ENCODE measurements at places on chromosomes 3 and 15.

GRCh38 chr3:122857019-122857418, 62.1 kb downstream of the SLC49A4 start:
- no peak for DNase-seq

GRCh38 chr3:114285648-114286230, 8.1 kb upstream of the TIGIT start:
- no peak for DNase-seq

GRCh38 chr3:134392336-134392983, 18.2 kb upstream of the AMOTL2 start:
- no peak for DNase-seq

DNA sequence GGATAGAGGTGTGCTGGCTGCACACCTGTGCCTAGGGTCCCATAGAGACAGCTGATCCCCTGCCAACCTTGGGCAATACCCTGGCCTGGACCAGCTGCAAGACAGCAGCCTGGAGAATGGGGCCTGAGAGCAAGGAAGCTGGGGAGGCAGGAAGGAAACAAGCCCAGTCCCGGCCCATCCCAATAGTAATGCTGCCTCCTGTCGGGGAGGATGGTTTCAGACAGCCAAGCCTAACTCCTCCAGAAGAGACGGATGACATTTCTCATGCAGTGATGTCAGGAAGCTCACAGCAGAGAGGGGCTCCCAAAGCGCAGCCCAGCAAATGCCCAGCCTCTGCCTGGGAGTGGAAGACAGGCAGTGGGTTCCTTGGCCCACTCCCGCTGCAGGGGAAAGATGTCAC, 408.8 kb downstream of the OCA2 start:
- no peak for DNase-seq

DNA sequence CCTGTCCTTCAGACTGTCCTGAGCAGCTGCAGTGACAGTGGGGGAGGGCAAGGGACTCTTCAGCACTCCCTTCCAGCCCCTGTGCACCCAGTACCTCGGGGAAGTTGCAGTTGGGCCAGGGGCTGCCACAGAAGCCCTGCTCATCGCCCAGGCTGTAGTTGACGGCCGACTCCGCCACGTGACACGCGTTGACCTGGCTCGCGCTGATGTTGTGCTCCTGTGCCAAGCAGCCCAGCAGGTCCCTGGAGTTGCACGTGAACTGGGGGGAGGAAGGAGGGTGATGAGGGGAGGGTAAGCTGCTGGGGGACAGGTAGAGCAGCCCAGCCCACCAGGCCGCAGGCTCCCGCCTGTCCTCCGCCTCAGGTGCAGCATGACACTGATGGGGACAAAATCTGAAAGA, 101.2 kb downstream of the SEC22A start:
- DNase-seq = no peak

DNA sequence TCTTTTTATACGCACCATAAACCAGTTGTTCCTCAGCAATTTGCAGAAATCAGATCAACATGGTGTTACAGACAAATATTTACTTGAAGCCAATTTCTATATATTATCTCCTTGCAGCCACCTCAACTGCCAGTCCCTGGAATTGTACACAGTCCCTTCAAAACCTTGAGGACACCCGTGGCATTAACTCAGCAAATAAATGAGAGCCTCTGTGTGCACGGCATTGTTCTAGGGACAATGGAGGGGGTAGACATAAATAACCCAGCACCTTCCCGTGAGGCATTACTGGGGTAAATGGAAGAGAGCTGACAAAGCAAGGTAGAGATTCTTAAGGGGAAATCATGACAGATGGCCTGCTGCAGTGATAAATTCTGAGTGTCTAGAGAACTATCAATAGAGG, 12.5 kb downstream of the TM2D3 start:
- no peak for DNase-seq

- no peak for DNase-seq
These were observed 191.2 kb upstream of the PDZRN3 start for GRCh38 chr3:73815966-73816365.

DNA sequence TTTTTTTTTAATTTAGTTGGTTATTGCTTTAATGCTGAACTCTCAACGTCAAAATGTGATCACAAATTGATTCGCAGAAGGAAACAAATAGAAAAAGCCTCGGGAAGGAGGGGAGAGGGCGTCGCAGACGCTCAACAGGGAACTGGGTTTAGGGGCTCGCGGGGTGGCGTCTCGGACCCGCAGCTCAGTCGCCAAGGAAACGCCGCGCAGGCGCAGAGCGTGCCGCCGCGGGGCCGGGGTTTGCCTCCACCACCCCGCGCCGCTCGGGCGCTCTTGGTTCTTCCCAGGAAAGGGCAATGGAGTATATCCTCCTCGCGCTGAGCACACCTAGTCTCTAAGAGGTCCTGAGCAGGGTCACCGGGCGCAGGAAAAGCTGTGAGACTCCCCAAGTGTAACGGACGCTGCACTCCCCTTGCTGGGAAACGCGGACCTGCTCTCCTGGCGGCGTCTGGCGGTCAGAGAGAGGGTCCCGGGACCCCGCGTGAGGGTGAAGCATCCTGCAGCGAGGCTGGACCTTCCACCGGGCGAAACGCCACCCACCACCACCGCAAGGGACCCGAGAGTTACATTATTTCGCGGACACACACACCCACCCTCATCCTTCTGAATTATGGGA, 753 bp downstream of the PLCH1 start:
- peak; percentile 43 for DNase-seq

GRCh38 chr3:36210840-36211651, 169.3 kb upstream of the STAC start:
- DNase-seq = no peak

GRCh38 chr3:152183473-152183872, 85.3 kb upstream of the MBNL1 start:
- peak; percentile 46 for DNase-seq

GRCh38 chr3:190424108-190424477, 25.6 kb downstream of the TMEM207 start:
- no peak for DNase-seq

- no peak for DNase-seq
These were observed 89.2 kb downstream of the LEKR1 start for GRCh38 chr3:156915372-156915771.

- peak; percentile 9 for DNase-seq
These were observed 9.5 kb downstream of the CA12 start for GRCh38 chr15:63372018-63372705.

GRCh38 chr3:41863024-41863423, 98.9 kb downstream of the ULK4 start:
- DNase-seq = no peak

DNA sequence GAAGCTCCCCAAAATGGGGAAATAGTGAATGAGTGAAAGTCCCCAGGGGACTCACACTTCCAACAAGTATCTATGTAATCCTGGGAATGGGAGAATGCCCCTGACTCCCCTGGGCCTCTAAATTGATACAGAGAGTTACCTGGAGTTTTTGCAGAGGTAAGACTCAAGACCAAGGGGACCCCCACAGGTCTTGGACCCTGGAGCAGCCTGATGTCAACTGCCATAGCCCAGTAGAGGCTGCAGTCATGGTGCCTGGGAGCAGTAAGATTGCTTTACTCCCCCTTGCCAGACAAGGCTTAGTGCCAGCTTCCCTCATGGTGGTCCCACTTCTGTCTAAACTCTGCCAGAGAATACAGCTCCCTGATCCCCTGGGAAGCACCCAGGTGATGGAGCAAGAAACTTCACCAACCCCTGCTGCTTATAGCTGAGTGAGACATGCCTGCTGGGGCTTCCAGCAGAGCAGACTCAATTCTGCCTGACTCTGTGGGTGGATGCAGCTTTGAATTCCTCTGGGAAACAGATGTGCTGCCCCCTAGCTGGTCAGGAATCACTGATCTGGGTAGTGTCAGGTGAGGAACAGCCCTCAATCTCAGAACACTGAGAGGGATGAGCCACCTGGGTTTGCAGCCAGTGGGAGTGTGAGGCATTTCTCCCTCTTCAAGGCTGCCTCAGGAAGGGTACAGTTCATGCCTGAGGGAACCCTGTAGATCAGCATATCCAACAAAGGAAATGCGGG, 485.9 kb downstream of the NSUN3 start:
- DNase-seq = no peak

DNA sequence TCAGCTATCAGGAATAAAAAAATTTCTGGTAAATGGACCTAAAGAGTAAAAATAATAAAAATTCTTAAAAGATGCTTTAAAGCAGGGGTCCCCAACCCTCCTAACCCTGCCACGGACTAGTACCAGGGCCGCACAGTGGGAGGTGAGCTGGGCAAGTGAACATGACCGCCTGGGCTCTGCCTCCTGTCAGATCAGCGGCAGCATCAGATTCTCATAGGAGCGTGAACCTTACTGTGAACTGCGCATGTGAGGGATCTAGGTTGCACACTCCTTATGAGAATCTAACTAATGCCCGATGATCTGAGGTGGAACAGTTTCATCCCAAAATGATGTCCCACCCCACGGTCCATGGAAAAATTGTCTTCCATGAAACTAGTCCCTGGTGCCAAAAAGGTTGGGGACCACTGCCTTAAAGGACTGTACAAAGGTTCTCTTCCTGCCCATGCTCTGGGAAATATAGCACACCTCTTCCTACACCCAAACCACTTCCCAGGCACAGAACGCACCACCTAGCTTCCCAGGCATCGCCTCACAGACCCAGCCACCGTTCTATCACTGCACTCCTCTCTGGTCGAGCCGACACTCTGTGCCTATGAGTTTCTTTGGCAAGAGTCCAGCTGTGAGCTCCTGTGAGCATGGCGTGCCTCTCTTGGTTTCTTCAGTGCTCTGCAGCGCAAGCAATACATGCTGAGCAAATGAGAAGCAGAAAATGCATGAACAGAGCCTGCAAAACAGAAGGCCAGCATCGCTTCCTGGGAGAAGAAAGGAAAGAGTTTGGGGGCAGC, 104.9 kb downstream of the OCA2 start:
- no peak for DNase-seq

- DNase-seq = no peak
These were observed 516.8 kb upstream of the PROK2 start for GRCh38 chr3:72301779-72302178.

DNA sequence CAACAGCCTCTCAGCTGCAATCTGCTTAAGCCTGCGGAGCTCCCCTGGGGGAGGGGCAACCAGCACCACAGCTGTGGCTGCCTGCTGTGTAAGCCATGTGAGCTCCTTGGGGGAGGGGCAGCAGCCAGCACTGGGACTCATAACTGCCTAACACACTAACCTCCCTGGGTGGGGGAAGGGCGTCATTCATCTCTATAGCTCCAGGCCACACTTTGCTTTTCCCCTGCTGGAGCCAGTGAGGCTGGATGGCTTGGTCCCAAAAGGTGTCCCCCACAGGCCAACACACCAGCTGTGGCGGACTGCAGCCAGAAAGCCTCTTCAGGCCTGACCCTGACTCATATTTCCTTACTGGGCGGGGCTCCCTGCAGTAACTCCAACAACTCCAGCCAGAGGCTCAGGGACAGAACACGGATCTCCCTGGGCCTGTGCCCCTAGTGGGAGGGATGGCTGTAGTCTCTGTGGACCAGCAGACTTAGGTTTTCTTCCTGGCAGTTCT, 129.8 kb downstream of the PPM1L start:
- no peak for DNase-seq

DNA sequence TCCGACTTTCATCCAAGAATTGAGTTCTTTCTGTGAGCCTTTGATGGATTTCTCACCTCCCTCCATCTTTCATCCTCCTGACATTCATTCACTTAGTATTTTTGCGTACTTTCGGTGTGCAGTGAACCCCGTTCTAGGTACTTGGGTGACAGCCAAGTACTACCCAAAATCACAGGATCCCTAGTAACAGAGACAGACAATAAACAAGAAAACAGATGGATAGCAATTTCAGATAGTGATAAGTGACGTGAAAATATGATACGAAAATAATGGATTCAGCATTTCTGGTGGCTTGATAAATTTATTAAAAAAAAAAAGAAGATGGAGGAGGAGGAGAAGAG, 264 bp upstream of the CMTM6 start:
- no peak for DNase-seq

GRCh38 chr3:133697960-133698359, 36.2 kb upstream of the TOPBP1 start:
- no peak for DNase-seq

- no peak for DNase-seq
These were observed 34.8 kb downstream of the IGF1R start for GRCh38 chr15:98682992-98683701.

DNA sequence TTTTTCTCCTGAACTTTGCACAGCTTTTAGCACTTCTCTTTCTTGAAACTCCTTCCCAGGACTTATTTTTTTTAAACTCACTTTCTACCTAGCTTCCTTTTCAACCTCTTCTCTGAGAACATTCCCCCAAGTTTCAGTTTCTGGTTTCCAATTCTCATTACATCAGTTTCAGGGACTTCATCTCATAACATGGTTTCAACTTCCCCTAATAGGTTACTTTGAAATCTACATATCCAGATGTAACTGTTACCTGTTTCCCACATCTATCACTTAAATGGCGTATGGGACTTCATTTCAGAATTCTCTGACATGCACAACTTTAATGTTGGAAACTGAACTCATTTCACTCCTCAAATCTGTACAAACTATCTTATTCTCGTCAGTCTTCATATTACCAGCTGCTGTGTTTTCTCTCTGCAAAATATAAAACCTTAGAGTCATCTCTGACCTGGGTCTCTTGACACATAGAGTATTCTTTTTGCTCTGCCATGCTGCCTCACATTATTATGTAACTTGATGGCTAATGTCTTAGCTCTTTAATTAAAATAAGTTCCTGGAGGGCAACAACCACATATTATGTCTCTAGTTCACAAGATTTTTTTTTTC, 58.4 kb downstream of the NME9 start:
- no peak for DNase-seq

DNA sequence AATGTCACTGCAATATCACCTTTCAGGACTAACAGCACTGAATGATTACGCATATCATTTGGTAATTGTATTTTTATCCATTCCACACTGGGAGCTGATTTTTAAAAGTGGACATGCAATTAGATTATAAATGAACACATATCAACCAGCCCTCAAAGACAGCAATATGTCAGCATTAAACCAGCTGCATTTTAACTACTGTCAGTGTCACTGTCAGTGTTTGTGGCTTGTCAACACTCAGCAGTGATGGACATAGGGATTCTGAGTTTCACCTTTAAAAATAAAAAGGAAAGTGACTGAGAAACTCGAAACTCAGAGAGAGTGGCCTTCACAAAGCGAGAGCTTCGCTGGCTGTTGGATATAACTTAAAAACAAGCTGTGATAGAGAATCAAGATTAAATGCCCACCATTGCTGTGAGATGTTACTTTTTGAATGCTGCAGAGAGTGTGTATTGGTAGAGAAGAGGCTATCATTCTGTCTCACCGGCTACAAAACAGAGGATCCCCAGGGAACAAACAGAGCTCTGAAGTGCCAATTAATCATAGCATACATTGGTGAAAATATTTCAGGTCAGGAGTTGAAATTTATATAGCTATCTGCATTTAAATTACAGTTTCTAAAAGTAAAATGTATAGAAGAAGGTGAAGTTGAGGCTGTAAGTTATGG, 635.8 kb downstream of the SQOR start:
- no peak for DNase-seq

- no peak for DNase-seq
These were observed 3.8 kb downstream of the AMIGO3 start for GRCh38 chr3:49715611-49716121.

DNA sequence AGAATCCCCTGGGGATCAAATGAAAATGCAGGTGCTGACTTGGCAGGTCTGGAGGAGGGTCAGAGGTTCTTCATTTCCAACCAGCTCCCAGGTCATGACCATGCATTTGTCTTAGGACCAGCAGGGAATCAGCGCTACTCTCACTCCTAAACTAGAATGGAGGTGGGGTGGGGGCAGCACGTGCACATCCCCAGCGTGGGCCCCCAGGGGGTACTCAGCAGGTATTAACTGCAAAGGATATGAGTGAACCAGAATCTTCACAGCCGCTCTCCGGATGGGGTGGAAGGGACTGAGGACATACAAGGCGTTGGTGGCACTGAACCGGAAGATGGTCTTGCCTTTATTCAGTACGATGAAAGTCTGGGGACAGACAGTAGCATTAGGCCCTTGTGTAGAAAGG, 19.4 kb downstream of the SCN5A start:
- no peak for DNase-seq

All from activated naive CD4-positive, alpha-beta T cell treated with Interleukin-2 at 50 U/mL for 16 hours (primary cell).